ENCODE measurements at places on chromosomes 16 and 17.
A peak's percentile ranks its signal among the peaks of the same experiment; 100 is the strongest.

DNA sequence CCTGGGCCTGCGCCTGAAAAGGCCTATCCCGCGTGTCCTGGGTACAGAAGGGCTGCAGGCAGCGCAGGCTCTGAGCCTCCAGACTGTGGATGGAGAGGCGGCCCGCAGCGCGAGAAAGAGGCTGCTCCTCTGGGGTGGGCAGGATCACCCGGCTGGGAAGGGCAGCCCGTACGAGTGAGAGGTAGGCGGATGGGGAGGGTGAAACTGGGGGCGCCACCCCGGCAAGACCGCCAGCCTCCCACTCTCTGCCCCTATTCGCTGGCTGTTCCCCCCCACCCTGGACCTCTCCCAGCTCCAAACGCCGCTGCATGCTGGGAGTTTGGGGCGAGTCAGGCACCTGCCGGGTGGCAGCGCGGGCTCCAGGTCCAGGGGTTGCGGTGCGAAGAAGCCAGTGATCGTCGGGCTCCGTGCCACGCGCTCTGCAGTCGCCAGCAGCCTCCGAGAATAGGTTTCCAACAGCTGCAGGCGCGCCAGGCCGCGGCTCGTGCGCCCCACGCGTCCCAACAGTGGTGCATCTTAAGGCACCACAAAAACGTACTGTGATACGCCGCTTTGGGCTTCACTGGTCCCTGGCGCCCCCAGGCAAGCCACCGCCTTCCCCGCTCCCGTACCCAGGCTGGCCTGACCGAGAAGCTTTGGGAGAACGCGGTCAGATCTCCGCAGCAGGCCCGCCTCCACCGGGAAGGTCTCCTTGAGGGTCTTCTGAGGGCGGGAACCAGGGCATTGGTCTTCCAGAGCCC lies 1.1 kb downstream of the NOXO1 start:
- DNase-seq: no peak

DNA sequence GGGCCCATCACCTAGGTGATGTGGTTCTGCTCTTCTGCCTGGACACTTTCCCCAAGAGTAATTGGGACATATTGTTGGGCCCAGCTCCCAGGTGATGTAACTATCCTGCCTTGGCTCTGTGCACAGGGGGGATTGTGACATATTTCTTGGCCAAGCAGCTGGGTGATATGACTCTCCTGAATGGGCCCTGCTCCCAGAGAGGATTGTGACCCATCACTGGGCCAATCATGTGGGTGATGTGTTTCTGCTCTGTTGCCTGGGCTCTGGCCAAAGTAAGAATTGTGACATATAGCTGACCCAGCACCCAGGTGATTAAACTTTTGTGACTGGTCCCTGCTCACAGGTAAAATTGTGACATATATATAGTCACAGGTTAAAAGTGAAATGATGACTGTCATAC lies 1904.9 kb downstream of the TP53TG3F start:
- DNase-seq: no peak

DNA sequence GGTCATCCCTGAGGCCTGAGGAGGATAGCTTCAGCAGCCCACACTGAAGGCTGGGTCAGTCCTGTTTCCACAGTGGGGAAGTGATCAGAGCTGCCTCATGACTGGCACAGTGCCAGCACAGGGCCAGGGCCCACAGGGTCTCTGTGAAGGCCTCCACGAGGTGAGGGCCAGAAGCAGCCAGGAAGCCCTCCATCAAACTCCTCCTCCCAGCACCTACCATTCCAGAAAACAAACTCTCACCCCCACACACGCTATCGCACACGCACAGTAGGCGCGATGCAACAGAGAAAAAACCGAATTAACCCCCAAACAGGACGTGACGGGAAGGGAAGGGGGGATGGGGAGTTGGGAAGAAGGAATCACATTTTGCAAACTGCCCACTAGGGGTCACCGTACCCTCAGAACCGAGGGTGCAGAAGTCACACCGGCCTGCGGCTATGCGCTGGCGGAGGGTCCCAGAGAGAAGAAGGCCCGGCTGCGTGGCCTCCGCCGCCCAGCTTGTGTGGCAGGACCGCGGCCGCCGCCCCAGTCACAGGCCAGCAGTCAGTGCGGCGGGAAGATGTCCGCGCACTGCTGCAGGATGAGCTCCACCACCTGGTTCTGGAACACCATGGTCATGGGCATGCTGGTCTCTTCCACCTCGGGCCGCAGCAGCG lies 37.6 kb downstream of the ARHGAP27 start:
- peak; percentile 77 for DNase-seq

DNA sequence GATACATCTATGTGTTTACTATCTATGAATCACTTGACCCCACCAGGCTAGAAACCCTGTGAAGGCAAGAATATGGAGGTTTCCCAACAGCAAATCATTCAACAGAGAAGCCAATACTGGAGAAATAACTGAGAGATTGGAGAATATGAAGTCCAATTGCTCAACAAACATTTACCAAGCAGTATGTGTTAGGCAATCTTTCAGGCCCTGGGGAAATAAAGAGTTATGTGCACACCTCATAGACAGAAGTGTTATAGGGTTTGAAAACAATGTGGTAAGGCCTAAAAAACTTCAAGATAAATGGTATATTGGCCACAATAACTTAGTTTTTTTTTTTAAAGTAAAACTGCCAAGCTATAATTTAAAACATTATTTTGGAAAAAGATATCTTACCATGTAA lies 1245.8 kb downstream of the CDH11 start:
- no peak for DNase-seq

DNA sequence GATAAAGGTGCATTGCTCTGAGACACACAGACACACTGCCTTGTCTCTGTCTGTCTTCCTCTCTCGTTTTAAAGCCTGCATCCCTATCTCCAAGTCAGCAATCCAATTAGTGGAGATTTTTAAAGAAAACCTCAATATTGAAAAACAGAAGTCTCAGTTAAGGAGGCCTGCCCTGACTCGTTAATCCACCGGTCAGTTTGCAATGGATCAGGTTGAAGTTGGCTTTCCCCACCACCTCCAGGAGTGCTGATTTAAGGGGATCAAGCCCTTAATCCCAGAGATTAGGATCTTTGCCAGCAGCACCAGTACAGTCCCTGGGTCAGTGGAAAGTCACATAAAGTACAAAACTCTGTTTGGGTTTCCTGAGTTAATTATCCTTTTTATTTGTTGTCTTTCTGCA lies 271.1 kb upstream of the ASIC2 start:
- DNase-seq: no peak

DNA sequence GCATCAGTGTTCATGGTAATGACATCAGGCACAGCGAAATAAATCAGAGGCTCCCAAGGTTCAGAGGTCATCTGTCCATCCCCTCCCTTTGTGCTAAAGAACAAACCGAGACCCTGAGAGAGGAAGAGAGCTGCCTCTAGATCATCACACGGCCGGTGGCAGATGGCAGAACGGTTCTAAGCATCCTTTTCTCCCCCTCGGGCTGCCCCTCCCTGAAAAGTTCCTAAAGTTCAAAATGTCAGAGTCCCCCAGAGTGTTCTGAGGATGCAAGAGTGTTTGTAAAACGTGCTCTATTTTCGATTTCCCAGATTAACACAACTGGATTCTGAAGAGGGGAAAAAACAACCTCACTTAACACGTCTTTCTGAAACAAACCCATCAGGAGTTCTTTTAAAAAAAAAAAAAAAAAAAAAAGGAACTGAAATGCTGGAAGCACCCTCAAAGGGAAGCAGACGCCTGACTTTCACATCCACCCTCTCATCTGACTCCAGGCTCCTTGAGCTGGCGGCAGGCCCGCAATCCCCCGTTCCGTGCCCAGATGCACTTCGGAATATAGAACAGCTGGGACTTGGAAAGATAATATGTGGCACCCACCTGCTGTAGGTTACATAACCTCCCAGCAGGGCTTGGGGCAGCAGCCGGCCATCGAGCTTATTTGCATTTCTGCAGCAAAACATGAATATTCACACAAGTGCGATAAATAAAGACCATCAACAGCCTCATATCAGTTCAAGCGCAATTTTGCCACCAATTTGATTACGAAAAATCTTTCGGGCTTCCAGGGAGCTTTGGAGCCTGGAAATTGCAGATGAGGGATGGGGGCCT lies 115.5 kb upstream of the SMURF2 start:
- DNase-seq: peak; percentile 89
